ENCODE measurements at places on chromosomes 12 and 14.

- DNase-seq = no peak
Observed at GRCh38 chr12:44875417-44875953, 630 bp downstream of the NELL2 start.

GRCh38 chr12:131121705-131122405 is 168.1 kb downstream of the ADGRD1 start:
- no peak for DNase-seq

- no peak for DNase-seq
Observed at GRCh38 chr12:103505371-103506236, 9.8 kb upstream of the C12orf42 start.

GRCh38 chr14:22387776-22388241 is 201.2 kb downstream of the DAD1 start:
- peak; percentile 32 for DNase-seq

DNA sequence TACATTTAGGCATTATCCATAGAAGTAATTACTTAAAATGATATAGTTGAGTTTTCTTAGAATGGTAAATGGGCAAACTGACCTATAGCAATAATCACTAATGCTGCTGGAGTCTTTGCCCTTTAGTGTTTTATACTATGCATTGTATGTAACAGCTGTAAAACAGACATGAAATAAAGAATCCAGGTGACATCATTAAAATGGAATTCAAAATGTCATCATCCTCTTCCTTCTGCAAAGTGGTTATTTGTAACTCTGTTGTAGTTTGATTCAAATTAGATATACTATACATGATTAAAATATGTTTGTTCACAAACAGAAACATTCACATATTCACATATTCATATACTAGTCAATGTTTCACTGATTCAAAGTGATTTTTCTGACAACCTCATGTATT is 598.8 kb downstream of the SLC16A7 start:
- peak; percentile 65 for DNase-seq
